A549 treated with CpdA at 1 μM for 4 hours (cell line): ENCODE measurements at places on chromosomes 2 and 18. TPM values are rescaled to one million over a fixed set of nuclear protein-coding genes. Genes with fewer than 3 reads are reported as not detected.

The SERPINB13 gene
- not detected in 5 replicates for total RNA-seq

The XDH gene
- 1.1 to 1.7 TPM (median 1.2 TPM) in 5 replicates for total RNA-seq

The GCG gene
- total RNA-seq = not detected in 5 replicates

The CRYGA gene
- total RNA-seq = not detected in 5 replicates

The LIMS4 gene
- 0.56 to 0.88 TPM (median 0.74 TPM) in 5 replicates for total RNA-seq

The UBE2F gene
- 40.8 to 57.8 TPM (median 53.1 TPM) in 5 replicates for total RNA-seq

The UGT1A10 gene
- 0.02 to 0.26 TPM (median 0.21 TPM) in 3 of 5 replicates, not detected in the others for total RNA-seq

The UGT1A6 gene
- total RNA-seq = 0.81 to 1.6 TPM (median 1.2 TPM) in 5 replicates

The CPS1 gene
- 6.1 to 8.8 TPM (median 7.4 TPM) in 5 replicates for total RNA-seq

The ITGAV gene
- total RNA-seq = 52.8 to 97.5 TPM (median 78.3 TPM) in 5 replicates

The CTLA4 gene
- not detected in 5 replicates for total RNA-seq

The NPHP1 gene
- total RNA-seq = 8.0 to 10.3 TPM (median 8.9 TPM) in 5 replicates

The CPLX4 gene
- not detected in 5 replicates for total RNA-seq

The DUSP11 gene
- total RNA-seq = 40.7 to 46.7 TPM (median 41.4 TPM) in 5 replicates

The CYP20A1 gene
- 7.7 to 10.6 TPM (median 8.2 TPM) in 5 replicates for total RNA-seq

The SLC11A1 gene
- total RNA-seq = 0.24 to 0.63 TPM (median 0.35 TPM) in 5 replicates

The NTSR2 gene
- total RNA-seq = 0.05 TPM in 1 of 5 replicates, not detected in the others

The IL36A gene
- total RNA-seq = not detected in 5 replicates

The RAB6C gene
- total RNA-seq = not detected in 5 replicates

The AMER3 gene
- not detected in 5 replicates for total RNA-seq

The SCN3A gene
- 0.02 to 0.04 TPM (median 0.02 TPM) in 3 of 5 replicates, not detected in the others for total RNA-seq

The SOX11 gene
- not detected in 5 replicates for total RNA-seq

The CIDEA gene
- not detected in 5 replicates for total RNA-seq

The DIS3L2 gene
- 12.0 to 14.6 TPM (median 13.5 TPM) in 5 replicates for total RNA-seq

The CDH7 gene
- total RNA-seq = 0.02 to 0.22 TPM in 2 of 5 replicates, not detected in the others

The CDC42EP3 gene
- total RNA-seq = 17.9 to 20.8 TPM (median 18.2 TPM) in 5 replicates

The INPP1 gene
- total RNA-seq = 23.2 to 28.6 TPM (median 26.3 TPM) in 5 replicates

The GAREM1 gene
- total RNA-seq = 2.1 to 2.8 TPM (median 2.4 TPM) in 5 replicates

The WNT6 gene
- 0.08 to 0.13 TPM (median 0.11 TPM) in 4 of 5 replicates, not detected in the other for total RNA-seq

The PHOSPHO2 gene
- total RNA-seq = 3.0 to 4.2 TPM (median 3.4 TPM) in 5 replicates

The MYOM1 gene
- 0.11 to 0.26 TPM (median 0.16 TPM) in 5 replicates for total RNA-seq

The TMEM131 gene
- total RNA-seq = 14.5 to 18.0 TPM (median 16.4 TPM) in 5 replicates

The TMEM169 gene
- 0.34 to 0.80 TPM (median 0.52 TPM) in 5 replicates for total RNA-seq

The SLC4A3 gene
- 2.4 to 4.0 TPM (median 2.9 TPM) in 5 replicates for total RNA-seq

The KLHL30 gene
- total RNA-seq = 0.05 to 0.19 TPM (median 0.07 TPM) in 5 replicates

The UGT1A1 gene
- total RNA-seq = 0.65 to 1.3 TPM (median 0.71 TPM) in 5 replicates

The EML6 gene
- 1.0 to 2.4 TPM (median 1.2 TPM) in 5 replicates for total RNA-seq

The CXCR1 gene
- total RNA-seq = not detected in 5 replicates
